ENCODE measurements at places on chromosomes 1 and 21.

- DNase-seq = no peak
Observed at GRCh38 chr1:202266061-202266765, 72.6 kb downstream of the LGR6 start.

- no peak for DNase-seq
Observed at GRCh38 chr1:114278911-114279310, 125.2 kb upstream of the SYT6 start.

GRCh38 chr1:37465593-37466517 is 8.5 kb upstream of the ZC3H12A start:
- no peak for DNase-seq

DNA sequence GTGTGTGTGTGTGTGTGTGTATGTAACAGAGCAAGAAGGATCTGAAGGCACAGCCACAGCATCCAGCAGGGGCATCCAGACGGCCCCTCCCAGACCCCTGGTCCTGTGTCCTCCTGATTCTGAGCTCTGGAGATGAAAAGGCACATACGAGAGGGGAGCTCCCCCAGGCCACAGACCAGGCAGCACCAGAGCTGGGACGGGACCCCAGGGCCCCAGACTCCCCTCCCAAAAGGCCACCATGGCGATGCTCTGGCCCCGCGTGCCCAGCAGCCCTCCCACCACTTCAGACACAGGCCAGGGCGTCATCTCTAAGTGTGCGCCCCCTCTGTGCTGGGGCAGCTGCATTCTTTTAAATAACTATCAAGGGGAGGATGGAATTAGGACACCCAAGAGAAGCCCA is 245.8 kb downstream of the MATN1 start:
- DNase-seq = no peak

DNA sequence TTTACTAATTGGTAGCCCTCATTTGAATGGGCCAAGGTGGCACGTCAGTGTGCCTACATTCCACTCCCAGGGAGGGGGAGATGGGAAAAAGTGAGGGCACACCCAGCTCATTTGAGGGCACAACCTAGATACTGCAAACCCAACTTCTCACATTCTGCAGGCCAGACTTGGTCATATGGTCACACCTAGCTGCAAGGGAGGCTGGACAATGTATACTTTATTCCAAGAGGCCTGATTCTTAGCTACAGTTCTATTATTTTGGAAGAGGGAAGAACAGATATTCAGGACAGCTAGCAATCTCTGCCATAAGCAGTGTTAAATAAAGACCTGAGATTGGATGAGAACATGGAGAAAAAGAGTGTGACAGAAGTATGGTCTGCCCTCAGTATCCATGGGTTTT is 180.4 kb downstream of the ROR1 start:
- no peak for DNase-seq

Data from NCI-H1105 (cell line).